ENCODE measurements at places on chromosomes 2 and 18. TPM values are rescaled to one million over a fixed set of nuclear protein-coding genes. Genes with fewer than 3 reads are reported as not detected.

SNTG2 gene
- total RNA-seq = 1.4 TPM

MARCO gene
- 491 TPM for total RNA-seq

GKN1 gene
- total RNA-seq = not detected

GRCh38 chr18:44997174-44997573 is 316.5 kb downstream of the SETBP1 start:
- no peak for DNase-seq

DNA sequence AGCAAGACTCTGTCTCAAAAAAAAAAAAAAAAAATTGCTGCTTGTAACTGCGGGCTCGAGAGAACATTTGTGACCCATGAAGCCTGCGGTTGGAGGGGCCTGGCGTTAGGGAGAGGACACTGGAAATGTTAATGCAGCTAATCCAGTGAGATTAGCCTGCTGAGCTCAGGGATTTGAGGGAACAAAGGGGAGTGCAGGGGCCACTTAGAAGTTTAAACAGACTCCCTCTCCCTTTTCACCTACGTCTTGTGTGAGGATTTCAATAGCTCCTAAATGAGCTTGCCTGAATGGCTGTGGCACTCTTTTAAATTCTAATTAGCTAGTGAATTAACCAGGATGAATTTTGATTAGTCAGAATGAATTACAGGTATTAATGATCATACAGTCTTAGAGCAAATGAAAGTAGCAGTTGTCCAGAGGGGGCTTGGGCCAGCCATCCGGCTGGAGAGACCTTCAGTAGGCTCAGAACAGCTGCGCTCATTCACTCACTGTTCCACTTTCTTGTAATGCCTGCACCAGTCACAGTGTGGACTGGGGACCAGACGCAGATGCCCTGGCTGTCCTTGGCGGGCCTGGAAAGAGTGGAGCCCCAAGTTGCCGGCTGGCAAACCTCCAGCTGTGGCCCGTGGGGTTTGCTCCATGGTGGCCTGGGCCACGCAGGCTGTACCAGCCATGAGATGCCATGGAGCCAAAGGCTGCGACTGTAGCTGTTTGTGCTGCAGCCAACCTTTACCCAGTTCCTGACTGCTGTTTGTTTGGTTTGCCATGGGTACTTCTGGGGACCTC is 20.8 kb downstream of the LDLRAD4 start:
- DNase-seq = peak; percentile 32

DNA sequence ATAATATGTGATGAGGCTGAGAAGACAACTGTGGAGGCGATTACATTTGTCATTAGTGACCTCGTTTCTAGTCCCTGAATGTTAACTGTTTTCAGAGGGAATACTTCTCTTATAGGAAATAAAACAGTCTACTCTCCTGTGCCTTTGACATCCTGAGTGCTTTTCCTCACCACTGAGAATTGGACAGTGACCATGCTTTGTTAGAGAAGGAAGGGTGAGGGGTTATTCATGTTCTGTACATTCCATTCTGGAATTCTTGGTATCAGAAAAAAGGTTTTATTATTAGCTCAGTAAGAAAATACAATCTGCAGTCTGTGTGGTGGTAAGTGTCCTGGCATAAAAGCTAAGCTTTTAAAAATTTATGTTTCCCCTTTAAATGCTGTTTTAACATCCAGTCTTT is 58.8 kb downstream of the PARD3B start:
- DNase-seq = no peak

GRCh38 chr2:122445003-122445402 is 689.6 kb downstream of the TSN start:
- no peak for DNase-seq

DNA sequence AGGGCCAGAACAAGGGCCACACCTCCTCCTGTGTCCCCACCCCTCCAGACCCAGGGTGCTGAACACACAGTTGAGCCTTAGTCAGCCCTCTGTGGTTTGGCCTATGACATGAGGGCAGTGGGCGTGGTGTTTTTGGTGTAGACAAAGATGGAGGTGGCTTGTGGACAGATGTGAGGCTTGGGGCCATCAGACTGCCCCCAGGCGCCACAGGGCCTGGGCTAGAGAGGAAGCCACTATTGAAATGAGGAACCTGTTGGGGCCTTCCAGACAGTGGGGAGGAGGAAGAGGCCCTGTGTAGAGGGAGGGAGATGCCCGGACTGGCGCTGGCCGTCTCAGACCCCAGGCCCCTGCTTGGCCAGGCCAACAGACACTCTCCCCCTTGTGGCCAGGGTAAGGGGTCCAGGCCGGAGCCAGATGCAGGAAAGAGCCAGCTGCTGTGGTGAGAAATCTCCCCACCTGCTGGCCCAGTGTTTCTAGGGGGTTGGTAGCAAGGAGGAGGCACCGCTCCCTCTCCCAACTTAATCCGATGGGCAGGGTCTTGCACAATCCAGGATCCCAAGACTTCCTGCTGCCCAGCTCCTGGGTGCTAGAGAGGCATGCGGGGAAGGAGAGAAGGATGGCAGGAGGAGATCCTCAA is 53.8 kb downstream of the SMAD7 start:
- peak; percentile 90 for DNase-seq

GRCh38 chr18:41395695-41396094 is 559.3 kb upstream of the PIK3C3 start:
- DNase-seq = no peak

DNA sequence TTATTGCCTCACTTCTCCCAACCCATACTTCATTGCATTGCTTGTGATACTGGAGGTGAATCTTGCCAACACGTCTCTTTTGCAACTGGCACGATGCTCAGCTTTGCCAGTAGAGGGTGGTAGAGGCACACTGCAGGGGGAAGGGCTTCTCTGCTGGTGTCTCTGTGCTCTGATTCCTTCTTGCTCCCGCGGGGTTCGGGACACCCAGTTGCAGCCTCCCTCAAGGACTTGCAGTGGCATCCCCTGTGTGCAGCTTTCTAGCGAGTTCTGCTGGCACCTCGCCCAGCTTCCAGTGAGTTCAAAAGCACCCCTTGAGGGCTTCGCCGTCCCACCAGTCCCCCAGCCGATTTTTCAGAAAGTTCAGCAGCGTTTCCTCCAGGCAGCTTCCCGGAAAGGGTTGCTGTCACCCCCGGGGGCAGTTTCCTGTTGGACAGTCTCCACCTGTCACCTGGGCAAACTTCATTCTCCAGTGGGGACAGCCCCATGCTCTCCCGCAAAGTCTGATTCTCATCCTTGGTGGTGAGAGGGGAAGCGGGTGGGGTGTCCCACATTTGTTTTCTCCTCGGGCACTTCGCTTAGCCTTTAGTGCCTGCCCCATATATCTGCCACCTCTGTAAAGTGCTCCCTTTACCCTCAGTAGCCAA is 35.4 kb upstream of the EN1 start:
- peak; percentile 74 for DNase-seq

- no peak for DNase-seq
These were observed 10.7 kb downstream of the C2orf74 start for GRCh38 chr2:61172671-61173070.

DNA sequence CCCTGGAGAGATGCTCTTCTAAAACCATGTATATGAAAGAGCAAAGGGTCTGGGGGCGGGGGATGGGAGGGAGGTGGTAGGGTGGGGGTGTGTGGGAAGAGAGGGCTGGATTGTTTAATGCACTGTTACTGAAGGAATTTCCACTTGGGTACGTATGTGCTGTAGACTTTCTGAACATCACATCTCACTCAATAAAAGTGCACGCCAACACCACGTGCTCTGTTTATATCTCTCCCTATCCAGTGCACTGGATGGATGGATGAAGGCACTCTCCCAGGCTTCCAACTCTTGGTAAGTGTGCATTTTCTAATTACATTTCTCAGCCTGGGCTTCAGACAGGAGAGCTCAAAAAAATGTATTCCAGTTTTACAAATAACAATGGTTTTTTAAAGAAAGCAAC is 184.3 kb upstream of the SIX2 start:
- no peak for DNase-seq

GRCh38 chr2:205462681-205463345 is 219.5 kb upstream of the NRP2 start:
- DNase-seq = no peak

GRCh38 chr2:235328991-235329390 is 164.9 kb upstream of the AGAP1 start:
- no peak for DNase-seq

DNA sequence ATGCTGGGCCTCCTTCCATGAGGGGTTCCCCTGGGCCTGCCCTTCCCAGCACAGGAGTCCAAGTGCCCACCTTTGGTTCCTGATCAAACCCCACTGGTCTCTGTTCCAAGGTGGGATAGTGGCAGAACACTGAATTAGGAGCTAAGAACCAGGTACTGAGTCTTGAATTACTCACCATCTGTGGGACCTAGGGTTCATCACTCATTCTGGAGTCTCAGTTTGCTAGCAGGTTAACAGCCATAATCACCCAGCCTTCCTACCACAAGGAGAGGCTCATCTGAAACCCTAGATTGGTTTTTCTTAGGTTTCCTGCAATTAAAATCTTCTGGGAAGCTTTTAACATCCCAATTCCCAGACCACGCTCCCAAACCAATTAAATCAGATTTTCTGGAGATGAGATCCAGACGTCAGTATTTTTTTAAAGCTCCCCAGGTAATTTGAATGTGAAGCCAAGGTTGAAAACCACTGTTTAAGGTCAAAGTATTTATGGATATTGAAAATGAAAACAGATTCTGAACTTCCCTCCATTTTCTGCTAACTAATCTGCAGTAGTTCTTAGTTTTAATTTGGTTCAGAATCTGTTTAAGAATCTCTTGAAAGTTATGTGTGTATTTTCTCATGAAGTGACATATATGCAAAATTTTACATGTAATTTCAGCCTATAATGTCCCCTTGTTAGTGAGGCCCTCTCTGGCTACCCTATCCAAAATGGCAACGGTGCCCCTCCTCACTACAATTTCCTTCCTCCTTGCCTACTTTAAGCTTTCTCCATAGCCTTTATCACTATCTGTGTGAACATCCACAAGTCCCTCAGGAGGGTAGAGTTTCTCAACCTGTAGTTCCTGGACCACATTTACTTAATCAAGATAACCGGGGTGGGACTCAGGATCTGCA is 166.5 kb upstream of the CXCR4 start:
- DNase-seq = no peak

- DNase-seq = no peak
These were observed 25.1 kb downstream of the MARCHF7 start for GRCh38 chr2:159737292-159737916.
